Activated naive CD4-positive, alpha-beta T cell treated with Interleukin-2 at 50 U/mL for 16 hours (primary cell): ENCODE measurements at places on chromosomes 1 and 21.

DNA sequence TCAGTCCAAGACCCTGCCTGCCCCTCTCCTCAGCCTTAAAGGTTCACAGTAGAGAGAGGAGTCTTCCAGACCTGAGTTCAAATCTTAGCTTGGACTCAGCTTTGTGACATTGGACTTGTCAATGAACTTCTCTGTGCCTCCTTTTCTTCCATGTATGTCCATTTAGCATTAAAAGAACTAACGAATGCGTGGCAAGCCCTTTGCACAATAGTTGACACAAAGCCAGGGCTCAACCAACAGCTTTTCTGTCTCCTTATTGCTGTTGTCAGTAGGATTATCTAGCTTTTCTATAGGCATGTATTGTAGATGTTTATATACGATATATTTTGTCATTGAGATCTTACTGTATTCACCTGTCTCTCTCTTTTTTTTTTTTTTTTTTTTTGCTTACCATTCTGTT is 450.8 kb downstream of the PTPRU start:
- no peak for DNase-seq

DNA sequence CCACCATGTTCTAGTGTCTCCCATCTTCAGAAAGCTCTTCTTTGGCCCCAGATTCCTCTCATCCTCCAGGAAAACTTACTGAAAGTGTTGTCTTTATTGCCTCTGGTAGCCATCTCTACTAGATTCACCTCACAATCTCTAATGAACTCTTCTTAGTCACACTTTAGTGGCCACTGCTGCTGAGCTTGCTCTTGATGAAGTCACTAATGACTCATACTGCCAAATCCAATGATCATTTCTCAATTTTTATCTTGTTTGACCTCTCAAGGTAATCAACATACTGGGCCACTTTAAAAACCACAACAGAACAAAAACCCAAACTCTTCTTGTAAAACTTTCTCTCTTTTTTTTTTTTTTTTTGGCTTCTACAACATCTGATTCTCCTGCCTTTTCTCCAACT is 196.4 kb downstream of the LHX8 start:
- no peak for DNase-seq

- no peak for DNase-seq
Measured at GRCh38 chr1:47257224-47257623, 25.2 kb upstream of the TAL1 start.

DNA sequence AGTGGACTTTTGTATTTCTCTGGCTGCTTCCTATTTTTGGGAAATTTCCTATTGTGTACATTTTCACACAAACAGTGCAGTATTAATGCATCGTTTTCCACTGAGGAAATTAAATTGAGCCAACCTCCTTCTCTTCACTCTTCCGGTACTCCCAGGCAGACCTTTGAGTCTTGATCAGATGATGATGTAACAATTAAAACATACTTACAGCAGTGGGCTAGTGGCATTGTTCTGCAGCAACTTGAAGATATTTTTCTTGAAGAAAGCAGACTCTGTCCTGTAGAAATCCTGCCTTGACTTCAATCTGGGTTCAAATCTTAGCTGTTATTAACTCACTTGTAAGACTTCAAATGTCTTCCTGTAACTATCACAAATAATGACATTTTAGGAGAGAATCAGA is 19.0 kb upstream of the TMEM200B start:
- no peak for DNase-seq

GRCh38 chr1:87089823-87090222 is 175.4 kb downstream of the HS2ST1 start:
- no peak for DNase-seq

- DNase-seq, result no peak
Measured at GRCh38 chr1:165942062-165942461, 114.6 kb downstream of the UCK2 start.

- no peak for DNase-seq
Measured at GRCh38 chr1:178397678-178398077, 99.1 kb downstream of the CLEC20A start.

DNA sequence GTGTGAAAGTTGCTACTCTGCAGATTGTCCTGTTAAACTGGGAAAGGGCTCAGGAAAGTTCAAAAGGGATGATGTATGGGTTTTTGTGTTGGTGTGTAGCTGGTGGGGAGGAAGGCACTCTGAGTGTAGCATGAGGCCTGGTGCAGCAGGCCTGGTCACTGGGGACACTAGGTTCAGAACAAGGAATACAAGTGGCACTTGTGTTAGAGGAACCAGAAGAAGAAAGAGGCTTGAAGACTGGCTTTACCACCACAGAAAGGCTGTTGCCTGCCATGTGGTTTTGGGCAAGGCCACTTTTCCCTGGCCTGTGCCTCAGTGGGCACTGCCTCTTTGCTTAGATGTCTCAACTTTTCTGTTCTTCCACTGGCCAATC is 122.8 kb downstream of the NOS1AP start:
- no peak for DNase-seq
